ENCODE measurements at places on chromosomes 1 and 21. TPM values are rescaled to one million over a fixed set of nuclear protein-coding genes. Genes with fewer than 3 reads are reported as not detected.

Gene MAB21L3
- total RNA-seq = not detected

Gene OR2L13
- total RNA-seq = not detected

Gene HOOK1
- 0.16 TPM for total RNA-seq

Gene GJA4
- total RNA-seq = not detected

All from A549 treated with AZD2906 at 1 μM for 4 hours (cell line).